Astrocyte (in vitro differentiated cells and primary cell): ENCODE measurements at places on chromosomes 5 and 9. TPM values are rescaled to one million over a fixed set of nuclear protein-coding genes. Genes with fewer than 3 reads are reported as not detected.

The KCNV2 gene
- not detected in 2 replicates for total RNA-seq

The HSD17B3 gene
- 0.26 TPM in 1 of 2 replicates, not detected in the other for total RNA-seq

The WASHC1 gene
- 11.4 and 13.2 TPM in 2 replicates for total RNA-seq

The PFN3 gene
- total RNA-seq = not detected in 2 replicates

The DDX4 gene
- total RNA-seq = not detected in 2 replicates

The LCN1 gene
- total RNA-seq = not detected in 2 replicates

The TSLP gene
- 0.14 and 0.43 TPM in 2 replicates for total RNA-seq

The PCDHAC2 gene
- total RNA-seq = 6.9 and 7.7 TPM in 2 replicates

The PCDH1 gene
- 9.1 and 11.5 TPM in 2 replicates for total RNA-seq

The SLC25A48 gene
- total RNA-seq = not detected in 2 replicates

The PCDHA5 gene
- 1.0 and 1.7 TPM in 2 replicates for total RNA-seq

- no peak for DNase-seq
These were observed 8.7 kb upstream of the RANBP6 start for GRCh38 chr9:6024035-6024554.

GRCh38 chr5:36691226-36691625 is 84.8 kb downstream of the SLC1A3 start:
- DNase-seq = no peak

GRCh38 chr9:88256216-88256615 is 117.9 kb upstream of the SPATA31C2 start:
- DNase-seq = no peak

DNA sequence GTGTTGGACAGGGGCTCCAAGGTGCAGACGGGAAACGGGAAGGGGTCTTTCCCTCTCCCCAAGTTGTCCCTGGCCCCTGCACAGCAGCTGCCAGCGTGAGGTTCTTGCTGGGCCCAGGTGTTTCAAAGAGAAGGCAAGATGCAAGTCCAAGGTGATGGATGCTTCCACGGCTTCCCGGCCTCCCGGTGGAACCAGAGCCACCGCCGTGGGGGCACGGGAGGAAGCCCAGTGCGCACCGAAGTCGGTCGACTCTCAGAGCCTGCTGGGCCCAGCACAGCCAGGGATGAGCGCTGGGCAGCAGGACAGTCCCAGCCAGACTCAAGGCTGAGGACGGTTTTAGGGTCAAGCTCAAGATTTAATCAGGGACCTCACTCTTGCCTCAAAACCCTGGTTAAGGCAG is 25.2 kb upstream of the BARHL1 start:
- no peak for DNase-seq

GRCh38 chr9:119998614-119999013 is 581.4 kb downstream of the CDK5RAP2 start:
- DNase-seq = no peak

DNA sequence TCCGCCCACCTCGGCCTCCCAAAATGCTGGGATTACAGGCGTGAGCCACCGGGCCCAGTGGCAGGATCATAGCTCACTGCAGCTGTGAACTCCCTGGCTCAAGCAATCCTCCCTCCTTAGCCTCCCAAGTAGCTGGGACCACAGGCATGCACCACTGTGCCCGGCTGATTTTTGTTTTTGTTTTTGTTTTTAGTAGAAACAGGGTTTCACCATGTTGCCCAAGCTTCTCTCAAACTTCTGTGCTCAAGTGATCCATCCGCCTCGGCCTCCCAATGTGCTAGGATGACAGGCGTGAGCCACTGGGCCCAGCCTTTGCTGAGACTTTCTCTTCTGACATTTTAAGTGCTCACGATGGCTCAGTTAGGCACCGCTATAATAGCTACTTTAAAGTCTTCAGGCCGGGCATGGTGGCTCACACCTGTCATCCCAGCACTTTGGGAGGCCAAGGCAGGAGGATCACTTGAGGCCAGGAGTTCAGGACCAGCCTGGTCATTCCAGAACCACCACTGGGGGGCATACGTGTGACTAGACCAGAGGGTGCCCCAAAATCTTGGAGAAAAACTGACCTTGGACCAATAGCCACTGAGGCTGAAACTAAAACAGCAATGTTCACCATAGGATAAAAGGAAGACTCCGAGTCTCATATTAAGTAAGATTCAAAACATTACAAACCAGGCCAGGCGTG is 3.1 kb upstream of the ENTPD8 start:
- DNase-seq = no peak

DNA sequence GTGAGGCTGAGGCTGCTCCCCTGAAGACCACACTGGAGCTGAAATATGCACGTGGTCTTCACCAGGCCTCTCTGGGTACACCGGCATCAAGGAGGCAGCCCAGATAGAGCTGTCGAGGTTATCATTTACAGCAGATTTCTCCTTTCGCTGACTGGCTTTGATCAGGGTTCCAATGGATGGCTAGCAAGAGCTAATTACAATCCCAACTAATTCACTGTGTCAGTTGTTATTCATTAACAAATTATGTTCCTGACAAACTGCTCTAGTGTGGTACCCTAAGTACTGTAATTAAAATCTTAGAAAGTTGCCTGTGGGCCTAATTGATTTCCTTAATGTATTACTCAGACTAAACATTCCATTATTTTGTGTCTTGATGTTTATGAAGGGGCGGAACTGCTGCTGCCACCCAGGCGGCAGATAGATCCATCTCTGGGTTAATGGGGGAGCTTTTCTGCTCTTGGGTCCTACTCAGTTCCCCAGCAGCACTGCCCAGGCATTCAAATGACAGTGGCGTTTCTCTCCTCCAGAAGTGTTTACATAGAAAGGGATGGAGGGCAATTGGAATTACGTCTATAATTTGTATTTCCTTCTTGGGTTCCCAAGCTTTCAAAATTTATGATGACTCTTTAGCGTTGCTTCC is 71.7 kb upstream of the RAD23B start:
- DNase-seq = no peak

GRCh38 chr5:44665101-44665701 is 143.5 kb upstream of the MRPS30 start:
- DNase-seq = peak; percentile 1

DNA sequence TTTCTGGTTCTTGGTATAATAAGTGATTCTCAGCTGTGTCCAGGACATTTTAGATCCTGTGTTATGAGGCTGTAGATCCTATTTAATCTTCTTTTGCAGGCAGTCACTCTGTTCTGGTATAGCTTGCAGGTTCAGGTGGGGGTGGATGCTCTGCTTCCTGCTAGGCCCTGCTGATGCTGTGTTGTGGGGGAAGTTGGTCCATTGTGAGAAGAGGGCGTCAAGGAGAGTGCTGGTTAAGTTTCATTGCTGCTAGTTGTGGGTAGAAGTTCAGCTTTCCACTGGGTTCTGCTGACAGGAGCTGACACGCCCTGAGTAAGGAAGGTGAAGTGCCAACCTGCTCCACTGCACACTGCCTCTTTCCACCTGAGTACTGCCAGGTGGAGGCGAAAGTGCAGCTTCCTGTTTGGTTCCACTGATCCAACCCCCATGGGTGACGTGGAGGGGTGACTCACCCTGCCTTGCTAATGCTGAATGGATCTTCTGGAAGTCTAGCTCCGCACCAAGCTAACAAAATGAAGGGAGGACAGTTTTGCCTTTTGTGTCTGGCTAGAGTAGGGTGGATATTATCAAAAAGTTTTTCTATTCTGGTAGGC is 16.3 kb downstream of the NMRK1 start:
- DNase-seq = no peak

GRCh38 chr5:78638423-78638822 is 10.1 kb downstream of the LHFPL2 start:
- DNase-seq = peak; percentile 96

DNA sequence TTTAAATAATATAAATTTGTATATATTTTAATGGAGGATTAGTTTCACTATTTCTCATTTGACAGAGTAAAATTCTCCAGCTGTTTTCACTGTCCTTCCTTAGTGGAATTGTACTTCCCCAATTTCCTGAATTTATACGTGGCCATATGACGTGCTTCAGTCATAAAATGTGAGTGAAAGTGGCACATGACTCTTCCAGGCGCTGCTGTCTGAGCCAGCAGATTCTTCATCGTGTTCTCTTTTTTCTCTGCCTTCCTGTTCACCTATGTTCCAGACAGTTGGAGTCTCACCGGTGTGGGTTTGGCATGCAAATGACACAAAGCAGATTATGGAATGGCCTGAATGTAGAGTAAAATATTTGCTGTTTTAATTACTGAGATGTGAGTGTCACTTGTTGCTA is 684.1 kb downstream of the SEMA5A start:
- no peak for DNase-seq

GRCh38 chr9:86281593-86282076 is 703 bp downstream of the ISCA1 start:
- no peak for DNase-seq

GRCh38 chr5:61438298-61438970 is 106.4 kb downstream of the ZSWIM6 start:
- no peak for DNase-seq

GRCh38 chr5:17379100-17379951 is 118.7 kb upstream of the TAF11L2 start:
- DNase-seq = peak; percentile 70

- no peak for DNase-seq
These were observed 21.2 kb upstream of the UNC5A start for GRCh38 chr5:176788941-176789872.

GRCh38 chr5:53792338-53792737 is 231.9 kb downstream of the NDUFS4 start:
- DNase-seq = no peak

GRCh38 chr5:35828082-35828598 is 28.6 kb upstream of the IL7R start:
- DNase-seq = no peak

- peak; percentile 8 for DNase-seq
These were observed 65.6 kb downstream of the TEX10 start for GRCh38 chr9:100287186-100287585.

- no peak for DNase-seq
These were observed 8.7 kb downstream of the IGIP start for GRCh38 chr5:140134277-140134935.

GRCh38 chr5:149392718-149393117 is 13.6 kb upstream of the IL17B start:
- peak; percentile 83 for DNase-seq

DNA sequence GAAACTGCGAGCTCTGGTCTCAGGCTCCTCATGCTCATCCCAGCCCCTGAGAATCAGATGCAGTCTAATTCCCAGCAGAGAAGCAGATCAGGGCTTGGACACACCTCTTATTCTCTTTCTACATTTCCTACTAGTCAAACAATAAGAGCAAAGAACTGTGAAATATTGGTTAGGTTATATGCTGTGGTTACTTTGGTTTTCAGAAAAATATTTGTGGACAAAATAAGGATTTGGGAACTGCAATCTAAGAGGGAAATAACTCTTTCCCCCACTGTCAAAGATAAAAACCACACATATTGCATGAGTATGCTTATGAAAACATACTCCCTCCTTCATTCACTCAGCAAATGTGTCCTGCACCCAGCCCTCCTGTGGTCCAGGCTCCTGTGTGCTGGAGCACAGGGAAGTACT is 164.5 kb upstream of the S1PR3 start:
- DNase-seq = peak; percentile 97

DNA sequence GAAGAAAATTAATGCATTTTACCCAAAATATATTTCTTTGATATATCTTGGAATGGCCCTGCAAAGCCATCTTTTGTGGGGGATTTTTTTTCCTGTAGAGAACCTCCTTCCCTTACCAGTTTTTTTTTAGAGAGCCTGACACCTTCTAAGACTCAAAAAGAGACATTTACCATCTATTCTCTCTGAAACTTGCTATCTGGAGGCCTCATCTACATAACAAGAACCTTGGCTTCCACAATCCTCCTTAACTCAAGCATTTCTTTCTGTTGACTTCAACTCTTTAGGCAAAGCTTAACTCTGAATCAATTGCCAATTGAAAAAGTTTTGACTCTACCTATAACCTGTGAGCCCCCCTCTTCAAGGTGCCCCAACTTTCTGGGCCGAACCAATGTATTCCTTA is 6.2 kb downstream of the SLC45A2 start:
- no peak for DNase-seq

- no peak for DNase-seq
These were observed 33.4 kb upstream of the CDC42SE2 start for GRCh38 chr5:131230406-131230805.

GRCh38 chr9:100211476-100211875 is 112.4 kb downstream of the INVS start:
- no peak for DNase-seq

DNA sequence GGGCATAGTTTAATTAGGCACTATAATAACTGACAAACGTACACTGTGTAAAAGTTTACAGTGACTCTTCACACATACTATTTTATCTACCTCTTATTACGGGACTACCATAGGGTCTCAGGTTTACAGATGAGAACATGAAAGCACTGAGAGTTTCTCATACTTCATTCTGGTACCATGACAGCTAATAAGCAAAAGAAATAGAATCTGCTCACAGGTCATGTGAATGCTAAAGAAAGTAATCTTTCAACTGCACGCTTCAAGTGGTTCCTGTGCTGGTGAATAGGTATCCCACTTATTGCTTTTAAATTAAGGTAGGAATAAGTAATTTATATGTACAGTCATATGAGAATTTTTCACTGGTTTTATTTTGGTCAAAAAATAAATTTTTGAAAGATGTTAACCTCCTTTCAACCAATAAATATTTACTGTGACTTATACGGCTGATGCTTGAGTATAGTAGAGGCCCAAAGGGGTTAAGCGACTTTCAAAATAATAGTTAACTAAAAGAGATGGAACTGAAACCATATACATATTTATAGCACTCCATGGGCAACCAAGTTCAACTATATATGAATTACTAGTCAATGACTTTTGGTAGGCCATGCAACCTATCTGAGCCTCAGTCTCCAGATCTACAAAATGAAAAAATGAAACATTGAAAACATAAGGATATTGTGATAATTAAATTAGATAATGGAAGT is 8.1 kb downstream of the CDKN2A start:
- no peak for DNase-seq

GRCh38 chr5:82815871-82816270 is 261.3 kb downstream of the TMEM167A start:
- DNase-seq = peak; percentile 55

DNA sequence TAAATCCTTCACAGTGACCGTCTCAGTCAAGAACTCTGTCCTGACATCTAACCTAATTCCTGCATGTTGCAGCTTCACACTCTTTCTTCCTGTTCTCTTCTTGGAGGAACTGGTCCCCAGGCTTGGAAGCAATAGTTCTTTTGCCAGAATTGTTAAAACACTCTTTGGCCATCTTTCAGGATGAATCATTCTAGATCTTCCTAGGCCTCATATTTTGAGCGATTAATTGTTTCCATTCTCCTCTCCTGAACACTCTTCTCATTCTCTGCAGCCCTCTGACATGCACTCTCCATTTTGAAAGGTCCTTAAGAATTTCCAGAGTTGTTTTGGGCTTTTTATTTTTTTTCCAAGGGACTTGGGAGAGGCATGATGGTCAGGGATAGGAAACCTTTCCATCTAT is 85.8 kb downstream of the FAM114A2 start:
- no peak for DNase-seq

DNA sequence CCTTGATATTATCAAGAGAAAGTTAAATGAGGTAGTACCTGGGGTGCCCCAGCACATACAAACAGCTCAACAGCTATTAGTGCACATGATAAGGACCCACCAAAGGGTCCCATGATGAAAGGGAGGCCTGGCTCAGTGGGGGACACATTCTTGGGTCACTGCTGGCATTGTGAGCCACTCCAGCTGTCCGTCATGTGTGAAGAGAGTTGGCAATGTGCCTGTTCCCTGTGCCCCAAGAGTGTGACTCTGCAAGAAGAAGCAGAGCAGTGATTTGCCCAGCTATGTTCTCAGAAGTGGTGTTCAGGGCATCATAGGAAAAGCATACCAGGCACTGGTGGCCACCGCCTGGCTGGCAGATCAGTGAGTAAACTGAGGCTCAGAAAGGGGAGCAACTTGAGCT is 37.1 kb upstream of the TDRD7 start:
- no peak for DNase-seq
